ENCODE measurements at places on chromosomes 4 and X.

DNA sequence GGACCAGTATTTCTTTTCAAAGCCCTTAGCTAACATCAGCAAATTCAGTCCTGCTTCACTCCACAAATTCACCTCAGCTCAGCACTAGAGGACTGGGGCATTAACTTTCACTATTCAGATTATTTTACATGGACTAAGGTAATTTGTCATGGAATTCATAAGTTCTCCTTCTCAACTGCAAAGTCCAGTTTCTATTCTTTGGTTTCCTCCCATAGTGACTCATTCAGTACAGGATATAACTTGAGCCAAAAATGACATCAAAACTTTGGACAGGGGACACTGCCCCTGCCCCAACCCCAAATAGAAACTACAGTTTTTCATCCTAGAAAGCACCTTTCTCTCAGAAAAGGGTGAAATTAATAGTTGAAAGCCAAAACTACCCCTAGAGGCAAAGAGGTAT, 52.7 kb downstream of the COX7B2 start:
- DNase-seq: no peak

DNA sequence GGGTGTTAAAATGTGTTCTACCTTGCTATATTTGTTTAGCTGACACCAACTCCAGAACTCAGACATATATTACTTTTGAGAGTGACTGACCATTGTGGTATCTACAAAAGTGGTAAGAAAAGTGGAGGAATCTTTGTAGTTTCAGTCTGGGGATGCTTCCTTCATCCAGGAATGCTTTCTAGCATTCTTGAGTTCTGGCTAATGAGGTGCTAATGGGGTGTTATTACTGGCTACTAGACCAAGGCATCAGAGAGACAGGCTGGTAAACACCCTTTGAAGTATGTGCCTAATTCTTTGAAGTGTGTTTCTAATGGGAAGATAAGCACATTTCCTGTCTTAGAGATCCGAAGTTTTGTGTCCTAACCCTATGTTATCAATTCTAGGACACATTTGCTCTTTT, 310.4 kb downstream of the SPRY1 start:
- DNase-seq: no peak

DNA sequence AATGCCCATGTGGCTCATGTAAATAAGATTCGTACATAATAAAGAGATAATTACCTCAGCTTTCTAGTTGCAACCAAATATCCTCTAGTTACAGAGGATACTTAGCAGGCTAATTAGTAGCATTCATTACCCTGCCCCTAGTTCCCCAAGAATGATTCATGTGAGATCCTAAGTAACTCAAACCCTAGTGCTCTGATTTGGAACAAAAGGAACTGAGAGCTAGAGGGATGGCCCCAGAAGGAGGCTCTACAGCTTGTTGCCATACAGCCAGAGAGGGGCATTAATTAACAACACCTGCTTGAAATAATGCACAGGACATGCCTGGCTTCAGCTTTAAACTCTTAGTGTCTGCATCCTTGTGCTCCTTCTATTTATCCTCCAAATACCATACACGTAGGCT, 32.6 kb upstream of the CBR4 start:
- no peak for DNase-seq

DNA sequence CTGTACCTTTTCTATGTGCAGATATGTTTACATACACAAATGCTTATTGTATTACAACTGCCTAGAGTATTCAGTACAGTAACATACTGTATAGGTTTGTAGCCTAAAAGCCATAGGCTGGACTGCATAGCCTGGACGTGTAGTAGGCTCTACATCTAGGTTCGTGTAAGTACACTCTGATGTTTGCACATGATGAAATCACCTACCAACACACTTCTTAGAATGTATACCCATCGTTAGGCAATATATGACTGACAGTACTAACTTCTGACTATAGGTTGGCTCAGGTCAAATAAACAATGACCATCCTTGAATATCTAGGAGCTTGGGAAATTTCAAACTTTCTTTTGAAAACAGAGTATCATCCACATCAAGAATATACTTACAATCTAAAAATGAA, 139.0 kb downstream of the CORIN start:
- no peak for DNase-seq

DNA sequence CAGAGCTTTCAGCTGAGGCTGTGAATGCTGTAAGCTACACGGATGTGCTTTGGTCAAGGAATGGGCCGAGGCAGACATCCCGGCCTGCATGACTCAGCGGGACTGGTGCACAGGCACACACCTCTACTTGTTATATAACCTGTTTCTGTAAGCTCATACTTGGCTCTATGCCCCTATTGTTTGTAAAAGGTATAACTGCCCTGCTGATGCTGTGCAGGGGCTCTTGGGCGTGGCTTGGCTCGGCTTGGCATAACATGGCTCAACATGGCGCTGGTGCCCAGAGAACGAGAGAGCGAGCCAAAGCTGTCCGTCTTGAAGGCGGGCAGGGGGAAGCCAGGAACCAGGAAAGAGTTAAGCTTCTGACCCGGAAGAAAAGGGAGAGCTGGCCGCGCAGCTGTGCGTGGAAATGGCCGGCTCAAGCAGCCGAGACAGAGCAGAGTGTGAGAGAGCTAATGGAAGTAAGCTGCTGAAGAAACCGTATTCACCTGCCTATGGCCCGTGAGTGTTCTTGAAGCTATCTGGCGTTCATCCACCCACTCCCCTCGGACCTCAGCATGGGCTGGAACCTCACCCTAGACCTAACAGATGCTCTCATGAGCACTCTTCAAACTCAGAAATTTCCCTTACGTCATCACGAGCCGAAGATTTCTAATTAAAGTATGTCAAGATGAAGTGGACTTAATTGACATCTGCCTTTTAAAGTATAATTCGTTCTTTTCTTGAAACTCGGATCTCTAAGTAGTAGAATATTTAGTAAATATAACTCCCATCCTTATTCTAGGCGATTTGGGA, 286.3 kb upstream of the AGA start:
- peak; percentile 18 for DNase-seq

DNA sequence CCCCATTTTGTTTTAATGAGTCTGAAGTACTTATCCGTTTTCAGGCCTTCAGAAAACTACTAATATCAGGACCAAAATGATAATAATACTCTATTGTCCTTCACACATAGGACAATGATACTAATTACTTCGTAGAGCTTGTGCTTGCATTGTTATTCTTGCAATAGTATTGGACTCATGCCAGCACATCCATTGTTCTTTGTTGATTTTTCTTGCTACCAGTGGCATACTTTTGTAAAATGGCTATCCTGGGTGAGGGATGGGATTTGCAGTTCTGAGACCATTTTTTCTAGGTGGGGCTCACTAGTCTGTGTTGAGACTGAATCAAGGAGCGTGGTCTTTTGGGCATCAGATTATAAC, 195.3 kb downstream of the MAML3 start:
- no peak for DNase-seq

GRCh38 chr4:182913621-182914020, 3.6 kb downstream of the DCTD start:
- no peak for DNase-seq

- no peak for DNase-seq
Observed at GRCh38 chrX:71533516-71533850, 579 bp downstream of the OGT start.

GRCh38 chr4:15683143-15683495, 1.5 kb downstream of the FAM200B start:
- no peak for DNase-seq

GRCh38 chr4:141328560-141329173, 108.0 kb downstream of the ZNF330 start:
- DNase-seq: no peak

GRCh38 chr4:47278631-47279030, 184.9 kb downstream of the COMMD8 start:
- no peak for DNase-seq

GRCh38 chr4:77433418-77433733, 172.2 kb upstream of the CXCL13 start:
- DNase-seq: peak; percentile 23

GRCh38 chr4:100095729-100096595, 94.3 kb downstream of the DDIT4L start:
- peak; percentile 77 for DNase-seq

DNA sequence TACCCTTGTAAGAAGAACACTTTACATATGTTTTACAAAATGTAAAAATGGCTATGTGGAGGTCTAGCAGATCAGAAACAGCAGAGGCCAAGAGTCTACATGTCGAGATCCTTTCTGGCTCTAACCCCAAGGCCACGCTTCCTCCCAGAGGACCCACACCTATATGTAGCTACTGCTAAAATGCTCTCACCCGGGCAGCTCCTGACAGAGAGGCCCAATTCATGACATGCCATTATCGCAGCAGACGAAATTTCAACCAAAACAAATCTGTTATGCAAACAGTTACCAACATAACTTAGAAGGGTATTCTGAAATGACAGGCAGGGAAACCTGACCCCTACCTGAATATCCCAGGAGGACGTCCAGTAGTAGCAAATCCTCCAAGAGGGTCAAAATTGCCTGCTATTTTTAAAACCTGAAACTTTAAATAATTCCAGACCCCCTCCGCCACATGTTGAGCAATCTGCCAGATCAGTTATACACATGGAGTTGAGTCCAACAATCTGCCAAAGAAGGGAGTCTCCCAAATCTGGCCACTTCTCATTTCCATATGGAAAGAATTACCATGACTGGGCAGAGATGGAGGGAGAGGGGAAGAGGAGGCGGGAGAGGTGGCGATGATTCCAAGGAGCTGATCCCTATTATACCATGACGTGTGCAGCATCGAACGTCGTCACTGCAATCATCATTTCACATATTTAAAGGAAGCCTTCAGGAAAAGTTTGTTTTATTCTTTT, 192.9 kb upstream of the TBL1X start:
- no peak for DNase-seq

DNA sequence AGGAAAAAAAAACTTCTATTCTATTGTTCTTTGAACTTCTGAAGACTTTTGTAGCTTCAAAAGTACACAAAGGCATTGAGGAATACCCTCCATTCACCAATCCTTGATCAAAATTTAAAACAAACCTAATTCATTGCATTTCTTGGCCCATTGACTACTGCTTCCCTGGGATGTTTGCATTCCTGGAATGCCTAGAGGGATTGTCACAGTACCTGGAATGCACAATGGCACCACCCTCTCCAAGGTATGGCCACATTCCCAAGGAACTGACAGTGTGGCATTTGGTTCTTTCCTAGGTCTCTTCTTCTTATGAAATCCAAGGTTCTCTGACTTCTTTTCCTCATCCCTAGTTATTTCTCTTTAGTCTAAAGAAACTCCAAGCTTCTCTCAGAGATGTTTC, 600.7 kb downstream of the CCSER1 start:
- DNase-seq: no peak

GRCh38 chr4:78244705-78245485, 187.8 kb downstream of the FRAS1 start:
- no peak for DNase-seq

DNA sequence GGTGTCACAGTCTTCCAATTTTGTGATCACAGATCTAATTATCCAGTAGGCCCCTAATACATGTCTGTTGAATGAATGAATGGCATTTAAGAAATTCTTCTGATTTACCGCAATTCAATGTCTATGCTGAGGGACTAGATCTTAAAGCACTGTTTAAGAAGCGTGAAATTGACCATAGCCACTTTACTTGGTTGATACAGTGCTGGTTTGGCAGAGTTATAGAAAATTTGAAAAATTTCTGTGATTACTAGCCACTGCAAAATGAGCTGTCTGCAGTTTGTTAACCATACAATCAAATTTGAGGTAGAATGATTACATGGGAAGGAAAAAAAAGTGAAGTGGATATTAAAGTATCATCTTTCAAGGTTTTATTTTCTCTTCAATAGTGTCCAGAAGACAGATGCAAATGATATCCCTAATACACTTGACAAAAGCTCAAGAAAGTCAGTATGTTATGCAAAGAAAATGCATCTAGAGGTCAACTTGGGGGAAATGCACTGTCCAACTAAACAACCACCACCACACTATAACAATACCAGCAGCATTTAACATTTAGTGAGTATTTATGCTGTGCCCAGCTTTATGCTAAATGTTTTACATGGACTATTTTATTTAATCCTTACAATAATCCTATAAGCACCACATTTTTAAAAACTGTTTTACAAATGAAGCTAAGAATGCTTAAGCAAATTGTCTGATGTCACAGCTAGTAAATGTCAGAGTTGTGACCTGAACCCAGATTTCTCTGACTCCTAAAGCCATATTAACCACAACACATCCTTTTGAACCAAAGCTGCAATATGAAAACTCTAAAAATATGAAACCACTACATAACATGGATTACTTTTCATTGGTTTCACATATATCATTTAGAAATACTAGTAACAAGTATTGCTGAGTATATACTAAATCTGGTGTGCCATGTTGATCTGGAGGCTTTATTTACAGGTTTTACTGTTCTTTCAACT, 217.9 kb upstream of the MAB21L2 start:
- no peak for DNase-seq

- DNase-seq: no peak
Observed at GRCh38 chrX:84748965-84749656, 246.9 kb upstream of the HDX start.

- DNase-seq: no peak
Observed at GRCh38 chr4:152278505-152279233, 257.2 kb downstream of the FBXW7 start.

DNA sequence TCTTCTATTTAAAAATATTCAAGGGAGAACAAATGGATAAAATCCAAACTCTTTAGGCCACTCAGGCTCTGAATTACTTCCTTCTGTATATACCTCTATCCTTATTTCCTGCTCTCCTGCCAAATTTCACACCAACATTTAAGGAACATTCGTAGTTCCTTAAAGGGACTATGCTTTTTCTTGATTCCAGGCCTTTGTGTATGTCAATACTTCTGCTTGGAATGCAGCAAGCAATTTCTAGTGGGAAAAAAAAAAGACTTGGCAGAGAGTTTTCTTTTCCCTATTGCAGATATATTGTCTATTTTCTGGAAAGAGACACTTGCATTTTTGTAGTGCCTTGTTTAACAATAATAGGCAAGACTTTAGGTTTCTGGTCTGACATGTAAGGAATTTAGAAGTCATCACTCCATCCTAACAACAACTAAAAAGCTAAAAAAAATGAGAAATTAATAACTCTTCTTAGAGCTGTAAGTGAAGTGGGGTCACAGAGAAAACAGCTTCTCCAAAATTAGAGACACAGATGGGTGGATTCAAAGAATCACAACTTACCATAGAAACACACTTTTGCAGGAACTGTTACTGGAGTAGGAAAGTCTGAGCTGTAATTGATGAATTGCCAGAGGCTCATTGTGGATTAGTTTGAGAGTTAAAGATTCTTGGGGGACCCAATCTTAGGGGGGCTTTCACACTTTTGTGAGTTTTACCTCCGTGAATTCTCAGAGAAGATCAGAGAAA, 2.1 kb upstream of the ADH5 start:
- DNase-seq: no peak

GRCh38 chr4:106767991-106768390, 268.1 kb downstream of the DKK2 start:
- DNase-seq: no peak

DNA sequence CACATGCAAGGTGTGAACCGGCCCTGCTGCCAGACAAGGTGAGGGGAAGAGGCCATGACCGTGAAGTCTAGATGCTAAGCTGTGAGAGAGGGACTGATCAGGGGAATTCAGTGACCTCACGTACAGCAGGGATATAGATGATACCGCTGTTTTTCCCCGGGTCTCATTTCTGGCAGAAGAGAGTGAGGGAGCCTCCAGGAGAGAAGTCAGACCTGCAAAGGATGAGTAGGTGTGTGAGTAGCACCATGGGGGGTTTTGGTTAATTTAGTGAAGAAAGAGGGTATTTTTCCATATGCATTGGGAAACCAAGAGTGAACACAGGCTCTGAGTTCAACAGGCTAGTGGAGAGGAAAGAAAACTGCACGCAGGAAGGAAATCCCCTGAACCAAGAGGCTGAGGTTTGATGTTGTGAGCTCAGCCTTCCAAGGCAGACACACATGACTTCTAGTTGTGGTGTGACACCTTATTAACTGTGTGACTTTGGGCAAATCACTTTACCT, 127.6 kb upstream of the GATB start:
- no peak for DNase-seq

Measured in WERI-Rb-1 (cell line).